Fibroblast of lung (primary cell): ENCODE measurements at places on chromosomes 7 and 10. TPM values are rescaled to one million over a fixed set of nuclear protein-coding genes. Genes with fewer than 3 reads are reported as not detected.

The HMX2 gene
- not detected in 2 replicates for total RNA-seq

The FGF8 gene
- not detected in 2 replicates for total RNA-seq

The PAPOLB gene
- under 0.01 TPM in 2 replicates for total RNA-seq

The BMPER gene
- total RNA-seq: 12.2 and 28.2 TPM in 2 replicates

The TET1 gene
- total RNA-seq: 3.3 and 3.6 TPM in 2 replicates

The CYP26C1 gene
- total RNA-seq: under 0.01 TPM in 2 replicates

The PNLIPRP3 gene
- not detected in 2 replicates for total RNA-seq

The MUC12 gene
- total RNA-seq: 0.50 and 0.51 TPM in 2 replicates

The CCL26 gene
- total RNA-seq: 1.2 and 1.3 TPM in 2 replicates

The FGFR2 gene
- under 0.01 and 0.17 TPM in 2 replicates for total RNA-seq
